Osteoblast (primary cell): ENCODE measurements at places on chromosomes 3 and 15. TPM values are rescaled to one million over a fixed set of nuclear protein-coding genes. Genes with fewer than 3 reads are reported as not detected.

DNA sequence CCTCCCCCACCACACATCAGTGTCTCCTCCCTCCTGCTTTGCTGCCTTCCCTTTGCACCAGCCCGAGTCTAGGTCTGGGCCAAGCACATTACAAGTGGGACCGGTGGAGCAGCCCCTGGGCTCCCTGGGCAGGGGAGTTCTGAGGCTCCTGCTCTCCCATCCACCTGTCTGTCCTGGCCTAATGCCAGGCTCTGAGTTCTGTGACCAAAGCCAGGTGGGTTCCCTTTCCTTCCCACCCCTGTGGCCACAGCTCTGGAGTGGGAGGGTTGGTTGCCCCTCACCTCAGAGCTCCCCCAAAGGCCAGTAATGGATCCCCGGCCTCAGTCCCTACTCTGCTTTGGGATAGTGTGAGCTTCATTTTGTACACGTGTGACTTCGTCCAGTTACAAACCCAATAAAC lies 2.3 kb upstream of the ABCF3 start:
- DNase-seq: no peak
- no peak overlapping the region for H3K4me3 ChIP-seq
- peaks cover 29% of the 10 kb centered on the region for H3K4me1 ChIP-seq
- H3K27ac ChIP-seq: no peak overlapping the region
- H3K27me3 ChIP-seq: no peaks in the 10 kb centered on the region
- H3K36me3 ChIP-seq: peaks cover 83% of the 10 kb centered on the region

GRCh38 chr15:92963794-92964193 lies 63.7 kb downstream of the CHD2 start:
- H3K4me1 ChIP-seq: no peaks in the 10 kb centered on the region
- no peaks in the 10 kb centered on the region for H3K27me3 ChIP-seq
- H3K27ac ChIP-seq: no peak overlapping the region
- no peak overlapping the region for H3K4me3 ChIP-seq
- no peak for DNase-seq

DNA sequence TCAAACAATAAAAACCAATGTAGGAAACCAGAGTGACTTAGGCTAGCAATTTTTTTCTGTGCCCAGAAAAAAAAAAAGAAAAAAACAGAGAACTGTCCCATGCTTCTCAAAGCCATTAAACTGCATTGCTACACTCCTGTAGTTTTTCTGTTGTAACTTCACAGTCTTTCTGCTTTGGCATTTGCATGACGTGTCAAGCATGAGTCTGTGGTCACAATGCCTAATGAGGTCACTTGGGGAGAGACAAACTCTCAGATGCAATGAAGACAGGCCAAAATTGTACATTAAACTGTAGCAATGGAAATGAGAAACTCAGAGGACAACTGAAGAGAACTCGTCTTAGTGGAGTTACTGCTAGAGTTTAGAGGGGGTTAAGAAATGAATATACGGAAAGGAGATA lies 30.8 kb downstream of the CCDC80 start:
- H3K4me3 ChIP-seq: no peak overlapping the region
- H3K27me3 ChIP-seq: no peaks in the 10 kb centered on the region
- H3K4me1 ChIP-seq: peaks cover 47% of the 10 kb centered on the region
- peak; percentile 69 for DNase-seq
- H3K27ac ChIP-seq: peak overlapping the region; percentile 95
- peaks cover 84% of the 10 kb centered on the region for H3K36me3 ChIP-seq

- no peaks in the 10 kb centered on the region for H3K4me1 ChIP-seq
- no peak overlapping the region for H3K27ac ChIP-seq
- no peak for DNase-seq
- H3K4me3 ChIP-seq: no peak overlapping the region
- no peaks in the 10 kb centered on the region for H3K27me3 ChIP-seq
These were observed 8.2 kb downstream of the NDUFB4 start for GRCh38 chr3:120604382-120604781.

- no peaks in the 10 kb centered on the region for H3K4me1 ChIP-seq
- no peaks in the 10 kb centered on the region for H3K27me3 ChIP-seq
- no peak overlapping the region for H3K4me3 ChIP-seq
These were observed 5.1 kb upstream of the VHL start for GRCh38 chr3:10136426-10137005.

GRCh38 chr15:40241269-40242212 lies 2.7 kb downstream of the PAK6 start:
- no peaks in the 10 kb centered on the region for H3K36me3 ChIP-seq
- H3K27me3 ChIP-seq: peaks cover 2% of the 10 kb centered on the region
- DNase-seq: peak; percentile 77
- peaks cover 8% of the 10 kb centered on the region for H3K4me1 ChIP-seq
- H3K4me3 ChIP-seq: no peak overlapping the region

GRCh38 chr3:124671106-124671505 lies 59.1 kb upstream of the UMPS start:
- H3K27me3 ChIP-seq: no peaks in the 10 kb centered on the region
- H3K27ac ChIP-seq: no peak overlapping the region
- no peaks in the 10 kb centered on the region for H3K36me3 ChIP-seq
- no peak overlapping the region for H3K4me3 ChIP-seq
- peaks cover 18% of the 10 kb centered on the region for H3K4me1 ChIP-seq
- no peak for DNase-seq

DNA sequence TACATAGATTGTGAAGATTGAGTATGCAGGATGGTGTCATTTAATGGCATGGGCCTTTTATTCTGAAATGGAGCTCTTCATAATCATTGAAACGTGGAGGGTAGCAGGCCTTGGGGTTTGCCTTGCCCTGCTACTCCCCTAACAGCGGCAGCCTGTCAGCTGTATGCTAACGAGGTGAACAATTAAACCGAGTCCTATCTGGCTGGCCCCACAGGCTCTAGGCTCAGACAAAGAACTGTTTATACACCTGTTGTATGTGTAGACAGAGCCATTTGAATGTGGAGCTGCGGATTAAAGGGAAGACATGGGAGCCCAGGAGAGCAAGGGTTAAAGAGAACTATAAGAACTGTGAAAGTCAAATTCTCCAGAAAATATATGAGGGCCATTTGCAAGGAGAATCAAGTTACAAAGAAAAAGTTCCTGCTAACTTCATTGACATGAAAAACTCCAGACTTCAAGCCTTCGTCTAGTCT lies 116.7 kb upstream of the CGNL1 start:
- no peak for DNase-seq
- no peak overlapping the region for H3K27ac ChIP-seq
- H3K36me3 ChIP-seq: peaks cover 18% of the 10 kb centered on the region

DNA sequence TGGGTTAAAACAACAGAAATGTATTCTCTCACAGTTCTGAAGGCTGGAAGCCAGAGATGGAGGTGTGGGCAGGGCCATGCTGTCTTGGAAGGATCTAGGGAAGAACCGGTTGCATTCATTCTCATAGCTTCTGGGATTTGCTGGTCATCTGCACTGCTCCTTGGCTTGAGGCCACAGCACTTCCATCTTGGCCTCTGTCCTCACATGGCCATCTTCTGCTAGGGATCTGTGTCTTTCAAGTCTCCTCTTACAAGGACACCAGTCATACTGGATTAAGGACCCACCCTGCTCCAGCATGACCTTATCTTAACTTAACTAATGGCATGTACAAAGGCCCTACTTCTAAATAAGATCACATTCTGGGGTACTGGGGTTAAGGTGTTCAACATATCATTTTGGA lies 47.7 kb downstream of the RPLP1 start:
- DNase-seq: no peak
- H3K4me3 ChIP-seq: no peak overlapping the region
- H3K36me3 ChIP-seq: no peaks in the 10 kb centered on the region
- H3K27me3 ChIP-seq: peaks cover 12% of the 10 kb centered on the region
- H3K4me1 ChIP-seq: no peaks in the 10 kb centered on the region
- H3K27ac ChIP-seq: no peak overlapping the region

DNA sequence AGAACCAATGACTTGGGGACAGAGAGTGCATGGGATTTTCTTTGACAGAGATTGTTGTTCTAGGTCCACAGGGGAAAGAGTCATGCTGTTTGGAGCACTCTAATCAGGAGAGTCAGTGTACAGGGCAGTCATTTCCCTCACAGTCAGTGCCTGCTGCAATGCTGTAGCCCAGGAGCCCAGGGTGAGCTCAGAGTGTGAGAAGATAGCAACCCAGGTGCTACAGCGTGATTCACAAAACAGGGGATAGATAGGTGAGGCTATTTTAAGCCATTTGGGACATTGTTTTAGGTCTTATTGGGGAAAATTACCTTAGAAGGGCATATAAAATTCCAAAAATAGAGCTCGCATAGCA lies 37.3 kb downstream of the LNP1 start:
- no peak for DNase-seq

DNA sequence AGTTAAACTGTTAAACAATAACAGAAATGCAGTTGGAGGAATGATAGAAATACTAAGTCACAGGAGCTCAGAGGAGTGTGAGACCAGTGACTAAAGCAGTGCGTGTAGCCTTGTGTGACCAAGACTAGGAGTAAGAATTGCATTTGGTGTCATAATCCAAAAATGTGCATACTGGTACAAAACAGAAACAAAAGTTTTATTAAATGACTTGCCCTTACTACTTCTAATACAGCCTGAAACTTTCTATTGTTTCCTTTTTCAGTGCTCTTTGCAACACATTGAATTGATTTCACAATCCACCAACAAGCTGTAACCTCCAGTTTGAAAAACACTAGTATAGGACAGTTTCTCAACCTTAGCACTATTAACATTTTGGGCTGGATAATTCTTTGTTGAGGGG lies 17.1 kb downstream of the SNX1 start:
- H3K27me3 ChIP-seq: no peaks in the 10 kb centered on the region
- no peak overlapping the region for H3K4me3 ChIP-seq
- H3K36me3 ChIP-seq: peaks cover 28% of the 10 kb centered on the region
- H3K4me1 ChIP-seq: peaks cover 14% of the 10 kb centered on the region

- no peaks in the 10 kb centered on the region for H3K4me1 ChIP-seq
- H3K4me3 ChIP-seq: no peak overlapping the region
- no peaks in the 10 kb centered on the region for H3K27me3 ChIP-seq
- DNase-seq: no peak
- no peaks in the 10 kb centered on the region for H3K36me3 ChIP-seq
- no peak overlapping the region for H3K27ac ChIP-seq
These were observed 108.1 kb downstream of the PLOD2 start for GRCh38 chr3:146052791-146053310.

- peaks cover 34% of the 10 kb centered on the region for H3K36me3 ChIP-seq
- no peak for DNase-seq
- H3K27ac ChIP-seq: no peak overlapping the region
- H3K27me3 ChIP-seq: no peaks in the 10 kb centered on the region
- no peak overlapping the region for H3K4me3 ChIP-seq
These were observed 99.3 kb downstream of the LRRK1 start for GRCh38 chr15:101018450-101018849.

GRCh38 chr15:89587955-89588354 lies 12.7 kb downstream of the TICRR start:
- H3K4me3 ChIP-seq: no peak overlapping the region
- peak; percentile 56 for DNase-seq
- H3K4me1 ChIP-seq: peaks cover 6% of the 10 kb centered on the region

DNA sequence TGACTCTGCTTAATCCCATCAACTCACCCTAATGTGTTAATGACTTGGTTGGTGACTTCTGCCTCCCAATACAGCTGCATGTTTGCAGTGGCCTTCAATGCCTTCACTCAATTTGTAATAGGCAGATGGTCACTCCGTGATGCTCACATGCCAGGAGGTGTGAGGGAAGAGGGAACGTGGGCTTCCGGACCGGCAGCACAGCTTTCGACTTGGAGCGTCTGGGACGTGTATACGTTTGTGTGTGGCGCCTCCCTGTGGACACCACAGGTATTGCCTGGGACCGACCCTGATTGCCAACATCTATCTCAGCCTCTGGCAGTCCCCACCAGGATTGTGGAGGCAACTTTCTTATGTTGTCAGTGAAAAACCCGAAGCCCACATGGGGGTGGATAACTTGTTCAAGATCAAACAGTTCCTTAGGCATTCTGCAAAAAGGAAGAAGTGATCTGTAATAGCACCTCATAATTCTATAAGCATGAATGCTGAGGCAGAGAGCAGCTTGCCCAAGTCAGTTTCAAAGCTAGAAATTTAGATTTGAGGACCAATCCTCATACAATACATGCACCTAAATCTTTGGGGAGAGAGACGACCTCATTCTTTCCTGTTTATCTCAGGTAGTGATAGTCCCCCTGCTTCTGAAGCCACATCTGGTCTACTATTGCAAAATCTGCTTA lies 16.9 kb downstream of the MRPL46 start:
- H3K27ac ChIP-seq: no peak overlapping the region
- no peaks in the 10 kb centered on the region for H3K27me3 ChIP-seq
- H3K4me1 ChIP-seq: peaks cover 13% of the 10 kb centered on the region
- peak; percentile 81 for DNase-seq

DNA sequence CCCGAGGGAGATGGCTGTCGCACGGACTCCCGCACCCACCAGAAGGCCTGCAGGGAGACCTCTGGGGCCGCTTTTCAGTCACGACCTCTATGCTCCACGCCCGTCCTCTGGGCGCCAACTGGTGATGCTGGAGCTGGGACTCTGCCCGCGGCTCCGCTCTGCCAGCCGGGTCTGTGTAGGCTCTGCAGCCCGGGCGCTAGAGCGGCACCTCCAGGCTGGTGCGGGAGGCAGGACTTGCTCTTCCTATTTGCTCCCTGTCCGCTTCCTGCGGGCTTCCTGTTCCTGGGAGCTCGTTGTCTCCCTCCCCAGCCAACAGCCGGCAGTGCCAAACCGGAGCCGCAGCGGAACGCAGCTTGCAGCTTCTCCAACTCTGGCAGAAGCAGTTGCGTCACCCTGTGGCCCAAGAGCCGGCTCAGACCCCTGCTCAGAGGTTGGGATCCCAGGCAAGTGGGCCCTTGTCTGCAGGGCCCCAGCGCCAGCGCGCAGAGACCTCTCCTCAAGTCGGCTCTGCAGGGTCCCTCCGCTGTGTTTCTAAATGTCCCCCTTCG lies 285.9 kb downstream of the XXYLT1 start:
- DNase-seq: peak; percentile 95
- H3K36me3 ChIP-seq: no peaks in the 10 kb centered on the region
- no peak overlapping the region for H3K27ac ChIP-seq
- peak overlapping the region; percentile 63 for H3K4me3 ChIP-seq
- peaks cover 3% of the 10 kb centered on the region for H3K4me1 ChIP-seq

- no peaks in the 10 kb centered on the region for H3K27me3 ChIP-seq
- DNase-seq: no peak
- H3K27ac ChIP-seq: no peak overlapping the region
- no peaks in the 10 kb centered on the region for H3K36me3 ChIP-seq
- no peak overlapping the region for H3K4me3 ChIP-seq
These were observed 42.0 kb downstream of the CRYBG3 start for GRCh38 chr3:97863775-97864174.

DNA sequence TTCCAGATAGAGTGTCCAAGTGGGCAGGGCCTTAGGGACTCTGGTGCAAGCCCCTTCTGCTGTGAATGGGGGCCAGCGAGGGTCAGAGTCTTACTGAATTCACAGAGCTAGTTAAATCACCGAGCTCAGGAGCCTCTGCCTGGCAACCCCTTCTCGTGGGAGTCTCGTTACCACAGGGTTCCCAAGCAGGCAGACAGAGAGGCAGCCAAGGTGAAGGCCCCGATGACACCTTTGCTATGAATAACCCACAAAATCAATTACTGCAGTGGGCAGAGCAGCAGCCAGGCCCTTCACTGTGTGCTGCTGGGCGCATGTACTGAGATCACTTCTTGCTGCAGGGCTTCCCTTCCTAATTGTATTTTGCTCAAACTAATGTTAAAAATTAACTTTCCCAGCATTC lies 56.9 kb downstream of the SPSB4 start:
- no peak overlapping the region for H3K27ac ChIP-seq
- H3K4me3 ChIP-seq: no peak overlapping the region
- no peak for DNase-seq
- H3K27me3 ChIP-seq: no peaks in the 10 kb centered on the region

The CPN2 gene
- under 0.01 and 0.29 TPM in 2 replicates for total RNA-seq

The TMC3 gene
- total RNA-seq: not detected in 2 replicates

The GMNC gene
- under 0.01 and 0.72 TPM in 2 replicates for total RNA-seq

The SLC49A4 gene
- total RNA-seq: 41.8 and 43.4 TPM in 2 replicates

The DUOXA1 gene
- total RNA-seq: 0.29 and 0.36 TPM in 2 replicates

The CLSTN2 gene
- total RNA-seq: under 0.01 TPM in 2 replicates

The CHST13 gene
- total RNA-seq: under 0.01 TPM in 1 of 2 replicates, not detected in the other

The DPPA2 gene
- not detected in 2 replicates for total RNA-seq

The TRAT1 gene
- total RNA-seq: not detected in 2 replicates

The DUOXA2 gene
- total RNA-seq: not detected in 2 replicates

The ARHGAP31 gene
- total RNA-seq: 41.5 and 56.5 TPM in 2 replicates

The UROC1 gene
- total RNA-seq: not detected in 2 replicates

The GOLGA6A gene
- total RNA-seq: under 0.01 TPM in 1 of 2 replicates, not detected in the other
